Activated gamma-delta T cell treated with Interleukin-2 at 50 U/mL for 16 hours (primary cell): ENCODE measurements at places on chromosomes 13 and 19.

DNA sequence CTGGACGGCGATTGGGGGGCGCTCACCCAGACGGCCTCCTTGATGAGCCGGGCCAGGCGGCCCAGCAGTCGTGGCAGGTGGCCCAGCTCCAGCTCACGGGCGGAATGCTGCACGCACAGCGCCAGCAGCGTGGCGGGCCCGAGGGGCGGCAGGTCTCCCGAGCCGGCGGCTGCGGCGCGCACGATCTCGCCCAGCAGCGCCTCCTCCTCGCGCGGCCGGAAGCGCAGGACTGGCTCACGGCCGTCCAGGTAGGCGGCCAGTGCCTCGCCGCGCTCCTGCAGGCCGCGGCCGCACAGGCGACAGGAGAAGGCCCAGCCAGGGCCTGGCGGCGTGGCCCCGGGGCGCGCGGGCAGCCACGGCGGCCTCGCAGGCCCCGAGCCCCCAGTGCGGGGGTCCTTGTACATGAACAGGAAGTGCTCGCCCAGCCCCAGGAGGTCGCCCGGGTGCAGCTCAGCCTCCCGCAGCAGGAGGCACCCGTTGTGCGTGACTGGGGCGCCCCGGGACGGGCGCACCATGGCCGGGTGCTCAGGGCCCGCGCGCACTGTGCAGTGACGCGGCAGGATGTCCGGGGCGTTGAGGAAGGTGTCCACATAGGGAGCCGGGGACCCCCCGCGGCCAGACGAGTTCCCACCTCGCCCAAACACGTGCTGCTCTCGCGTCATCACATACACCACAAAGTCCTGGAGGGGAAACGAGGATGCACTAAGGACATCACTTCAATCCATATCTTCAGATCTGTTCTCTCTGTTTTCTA is 9.6 kb upstream of the MAMSTR start:
- no peak for DNase-seq

- no peak for DNase-seq
These were observed 2189.8 kb upstream of the PCDH20 start for GRCh38 chr13:63605403-63605802.

- no peak for DNase-seq
These were observed 221.7 kb upstream of the SPRY2 start for GRCh38 chr13:80562433-80563156.

GRCh38 chr13:26813321-26813979 is 52.9 kb upstream of the GPR12 start:
- no peak for DNase-seq

DNA sequence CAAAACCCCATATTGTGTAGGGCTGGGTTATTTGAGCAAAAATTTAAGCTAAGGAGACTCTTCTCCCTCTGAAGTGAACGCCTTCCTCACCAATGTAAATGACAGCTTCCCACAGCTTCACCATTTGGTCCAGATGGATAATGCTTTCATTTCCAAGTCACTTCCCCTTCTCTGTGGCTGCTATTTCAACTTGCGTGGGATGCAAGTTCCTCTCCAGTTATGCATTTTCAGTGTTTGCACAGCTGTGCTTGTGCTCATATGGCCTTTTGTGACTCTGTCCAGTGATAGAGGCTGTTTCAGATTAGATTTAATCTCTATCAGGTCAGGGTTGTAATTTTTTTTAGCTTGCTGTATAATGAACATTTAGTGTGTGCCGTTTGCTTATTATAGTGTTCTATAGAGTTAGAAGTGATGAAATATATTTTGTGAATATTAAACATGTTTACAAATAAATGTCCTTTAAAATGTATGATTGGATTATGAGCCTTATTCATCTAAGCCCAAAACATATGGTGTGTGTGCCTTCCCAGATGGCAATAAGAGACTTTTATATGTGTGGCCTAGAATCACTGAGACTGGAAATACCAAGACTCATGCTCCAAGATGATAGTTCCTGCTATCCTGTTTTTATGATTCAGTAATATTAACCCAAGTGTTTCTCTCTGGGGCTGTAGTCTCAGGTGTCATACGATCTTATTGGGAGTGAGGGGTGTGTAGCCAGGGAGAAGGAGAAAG is 86.6 kb downstream of the TNFRSF19 start:
- no peak for DNase-seq

DNA sequence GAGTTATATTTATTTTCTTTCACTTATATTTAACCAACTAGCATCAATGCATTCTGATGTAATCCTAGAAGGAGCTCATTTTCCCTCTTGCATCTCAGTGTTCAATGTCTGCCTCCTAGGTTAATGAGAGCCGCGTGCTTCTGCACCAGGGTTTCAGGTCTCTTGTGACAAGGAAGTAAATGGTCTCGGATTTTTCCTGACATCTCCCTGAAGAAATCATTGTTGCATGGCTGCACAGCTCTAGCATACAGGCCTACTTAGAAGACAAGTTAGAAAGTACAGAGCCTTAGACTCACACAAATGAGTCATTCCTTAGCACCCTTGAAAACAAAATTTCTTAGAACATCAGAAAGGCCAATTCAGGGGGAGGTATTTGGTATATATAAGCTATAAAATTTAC is 57.2 kb upstream of the KLF12 start:
- no peak for DNase-seq
